Regular cardiac myocyte (primary cell): ENCODE measurements at places on chromosomes 7 and 10. TPM values are rescaled to one million over a fixed set of nuclear protein-coding genes. Genes with fewer than 3 reads are reported as not detected.

Gene PODXL
- 2.0 and 29.1 TPM in 2 replicates for total RNA-seq

Gene KNDC1
- total RNA-seq = 0.19 and 0.85 TPM in 2 replicates

Gene BHLHA15
- total RNA-seq = 0.77 and 2.8 TPM in 2 replicates

Gene HOXA9
- total RNA-seq = not detected in 2 replicates
